CD4-positive, alpha-beta T cell (primary cell): ENCODE measurements at places on chromosomes 3 and 15.
A peak's percentile ranks its signal among the peaks of the same experiment; 100 is the strongest.

DNA sequence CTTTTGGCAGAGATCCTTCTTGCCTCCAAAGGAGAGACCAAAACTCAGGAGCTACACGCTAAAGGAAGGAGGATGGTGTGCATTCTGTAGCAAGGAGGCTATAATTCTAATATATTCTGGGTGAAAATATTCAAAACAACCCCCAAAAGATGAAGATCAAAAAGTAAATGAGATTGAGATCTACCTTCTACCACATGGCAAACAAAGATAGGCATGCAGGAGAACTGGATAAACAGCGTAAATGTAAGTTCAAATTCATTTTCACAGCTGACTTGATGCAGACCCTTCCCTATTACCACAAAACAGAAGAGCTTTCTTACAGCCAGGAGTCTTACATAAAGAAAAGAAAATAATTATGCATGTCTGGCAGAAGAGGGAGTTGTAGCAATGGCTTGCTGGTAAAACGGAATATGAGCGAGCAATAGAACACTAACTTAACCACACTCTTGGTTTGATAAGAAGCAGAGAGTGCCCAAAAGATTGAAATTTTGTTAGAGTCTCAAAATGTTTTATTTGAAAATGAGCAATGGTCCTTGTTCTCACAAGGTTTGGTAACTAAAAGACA, 272.7 kb downstream of the MECOM start:
- DNase-seq: no peak

GRCh38 chr3:120625159-120625586, 29.0 kb downstream of the NDUFB4 start:
- DNase-seq: no peak

GRCh38 chr15:74394090-74394846, 26.8 kb upstream of the CYP11A1 start:
- DNase-seq: no peak

DNA sequence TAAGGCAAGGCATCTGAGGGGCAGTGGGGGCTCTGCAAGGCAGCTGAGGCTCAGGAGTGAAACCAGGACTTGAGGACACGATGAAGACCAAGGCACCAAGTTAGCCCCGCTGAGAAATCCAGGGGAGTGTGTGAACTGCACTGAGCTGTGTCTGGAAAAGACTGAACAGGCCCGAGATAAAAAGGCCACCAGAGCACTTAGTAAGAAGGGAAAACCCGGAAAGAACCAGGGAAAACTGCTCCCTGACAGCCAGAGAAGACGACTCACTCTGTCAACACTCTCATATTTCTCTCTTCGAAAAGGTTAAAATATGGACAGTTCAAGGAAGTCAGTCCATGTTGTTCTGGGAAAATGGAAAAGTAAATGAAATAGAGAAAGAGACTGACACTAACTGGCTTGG, 109.0 kb downstream of the SEC22A start:
- no peak for DNase-seq

- DNase-seq: no peak
Observed at GRCh38 chr15:60062826-60063225, 58.7 kb downstream of the FOXB1 start.

DNA sequence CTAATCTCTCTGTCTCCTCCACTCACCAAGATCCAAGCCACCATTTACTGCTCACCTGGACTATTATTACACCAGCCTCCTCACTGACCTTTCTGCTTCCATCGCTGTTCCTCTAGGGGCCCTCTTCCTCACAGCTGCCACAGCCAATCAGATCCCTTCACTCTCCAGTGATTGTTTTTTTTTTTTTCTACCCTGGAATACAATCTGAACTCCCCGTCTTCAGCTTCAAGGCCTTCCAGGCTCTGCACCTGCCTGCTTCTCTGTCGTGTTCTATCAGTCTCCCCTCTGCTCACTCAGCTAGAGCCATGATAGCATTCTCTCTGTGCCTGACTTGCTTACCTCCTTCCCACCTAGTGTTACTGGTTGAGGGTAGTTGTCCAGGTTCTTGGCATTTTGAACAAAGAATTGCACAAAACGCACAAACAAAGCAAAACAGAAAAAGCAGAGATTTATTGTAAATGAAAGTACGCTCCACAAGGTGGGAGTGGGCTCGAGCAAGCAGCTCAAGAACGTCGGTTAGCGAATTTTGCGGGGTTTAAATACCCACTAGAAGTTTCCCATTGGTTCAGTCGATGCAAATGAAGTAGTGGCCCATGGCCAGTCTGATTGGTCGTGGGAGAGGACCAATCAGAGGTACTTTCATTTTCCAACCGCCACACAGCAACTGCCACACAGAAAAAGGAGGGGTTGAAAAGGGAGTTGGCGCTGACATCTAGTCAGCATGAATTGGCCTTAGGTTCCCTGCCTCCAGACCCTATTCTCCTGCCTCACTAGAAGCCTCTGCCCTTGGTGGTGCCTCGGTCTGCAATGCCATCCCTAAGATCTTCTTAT, 188.9 kb downstream of the TLE3 start:
- DNase-seq: no peak

DNA sequence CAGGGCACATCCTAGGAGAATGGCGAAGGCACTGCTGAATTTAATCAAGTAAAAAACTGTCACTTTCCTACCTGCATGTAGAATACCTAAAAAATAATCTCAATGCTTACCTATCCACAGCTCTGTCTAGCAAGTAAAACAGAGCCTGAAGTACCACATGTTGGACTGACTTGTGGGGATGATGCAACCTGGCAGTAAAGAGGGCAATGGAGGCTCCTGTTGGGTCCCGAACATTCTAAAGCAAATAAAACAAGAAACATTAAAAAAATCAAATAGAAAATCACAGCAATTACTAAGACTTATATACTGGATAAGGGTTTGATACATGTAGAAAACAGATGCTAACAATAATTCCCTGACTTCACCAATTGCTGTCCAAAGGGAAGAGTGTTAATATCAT, 56.1 kb downstream of the PTPN9 start:
- no peak for DNase-seq

- no peak for DNase-seq
Observed at GRCh38 chr3:15359677-15360397, 27.5 kb upstream of the SH3BP5 start.

DNA sequence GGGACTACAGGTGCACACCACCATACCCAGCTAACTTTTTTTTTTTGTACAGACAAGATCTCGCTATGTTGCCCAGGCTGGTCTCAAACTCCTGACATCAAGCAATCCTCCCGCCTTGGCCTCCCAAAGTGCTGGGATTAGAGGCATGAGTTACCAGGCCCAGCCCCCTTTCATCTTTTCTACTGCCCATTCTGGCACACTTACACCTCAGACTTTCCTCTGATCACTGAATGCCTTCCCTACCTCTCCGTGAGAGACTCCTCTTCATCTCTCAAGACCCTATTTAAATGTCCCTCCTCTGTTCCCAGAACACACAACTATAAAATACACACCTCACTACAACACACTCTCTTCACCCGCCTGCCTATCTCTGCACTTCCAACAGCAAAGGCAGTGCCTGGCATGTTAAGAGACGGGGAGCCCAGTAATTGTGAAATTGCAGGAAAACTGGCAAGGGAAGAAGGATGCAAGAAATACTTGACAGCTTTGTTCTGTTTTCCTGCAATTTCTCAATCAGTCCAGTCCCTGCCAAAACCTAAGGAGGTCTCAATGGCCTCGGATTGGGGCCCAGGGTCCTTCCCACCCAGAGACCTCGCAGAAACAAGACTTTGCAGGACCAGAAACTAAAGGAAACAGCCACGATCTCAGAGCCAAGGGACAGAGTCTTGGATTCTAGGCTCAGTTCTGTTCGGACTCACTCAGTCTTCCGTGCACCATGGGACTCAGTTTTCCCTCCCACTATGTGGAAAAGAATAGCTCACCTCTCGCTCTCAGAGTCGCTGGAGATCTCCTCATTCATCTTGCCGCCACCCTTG, 849 bp downstream of the RRP9 start:
- no peak for DNase-seq

GRCh38 chr15:98663606-98664005, 15.3 kb downstream of the IGF1R start:
- no peak for DNase-seq

- DNase-seq: no peak
Observed at GRCh38 chr3:195537995-195538394, 5.1 kb downstream of the PPP1R2 start.

GRCh38 chr3:147431751-147432150, 22.6 kb downstream of the ZIC1 start:
- no peak for DNase-seq

GRCh38 chr3:182722907-182723306, 70.4 kb upstream of the ATP11B start:
- DNase-seq: no peak

DNA sequence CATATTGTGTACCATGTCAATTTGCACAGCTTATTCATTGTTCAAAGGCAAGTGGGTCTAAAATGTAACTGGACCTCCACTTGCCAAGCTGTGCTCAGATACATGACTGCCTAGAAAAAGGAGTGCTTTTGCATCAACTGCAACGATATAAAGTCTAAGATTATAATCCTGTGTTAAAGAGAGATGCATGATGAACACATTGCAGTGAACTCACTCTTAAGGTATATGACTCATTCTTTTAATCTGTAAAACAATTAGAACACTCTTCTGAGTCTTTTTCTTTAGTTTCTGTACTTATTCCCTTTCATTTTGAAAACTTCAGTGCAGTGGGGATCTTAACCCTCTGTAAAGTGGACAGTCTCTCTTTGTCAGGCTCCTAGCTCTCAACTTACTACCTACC, 982.8 kb downstream of the ROBO1 start:
- no peak for DNase-seq

GRCh38 chr3:63199606-63200005, 78.5 kb upstream of the SYNPR start:
- no peak for DNase-seq

DNA sequence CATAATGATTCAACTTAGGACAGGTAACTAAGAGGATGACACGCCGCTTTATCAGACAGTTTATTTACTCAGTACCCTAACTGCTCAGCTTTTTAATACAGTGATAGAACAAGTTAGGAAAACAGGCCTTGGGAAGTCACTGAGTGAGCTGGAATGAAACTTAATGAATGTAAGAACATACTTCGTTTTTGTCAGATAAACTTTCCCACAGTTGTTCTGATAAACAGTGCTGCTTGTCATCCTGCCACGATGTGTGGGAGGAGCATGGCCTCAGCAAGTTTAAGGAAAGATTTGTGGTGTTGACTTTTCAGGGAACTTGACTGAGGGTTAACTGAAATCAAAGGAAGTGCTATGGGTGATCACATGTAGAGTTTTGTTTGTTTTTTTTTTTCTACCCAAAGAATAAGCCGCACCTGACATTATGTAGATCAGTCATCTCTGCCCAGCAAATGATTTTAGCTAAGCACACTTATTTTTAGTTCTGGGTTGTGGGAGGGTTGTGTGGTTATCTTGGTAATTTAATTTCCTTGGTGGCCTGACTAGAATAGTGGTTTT, 5.6 kb upstream of the P2RY14 start:
- peak; percentile 15 for DNase-seq

DNA sequence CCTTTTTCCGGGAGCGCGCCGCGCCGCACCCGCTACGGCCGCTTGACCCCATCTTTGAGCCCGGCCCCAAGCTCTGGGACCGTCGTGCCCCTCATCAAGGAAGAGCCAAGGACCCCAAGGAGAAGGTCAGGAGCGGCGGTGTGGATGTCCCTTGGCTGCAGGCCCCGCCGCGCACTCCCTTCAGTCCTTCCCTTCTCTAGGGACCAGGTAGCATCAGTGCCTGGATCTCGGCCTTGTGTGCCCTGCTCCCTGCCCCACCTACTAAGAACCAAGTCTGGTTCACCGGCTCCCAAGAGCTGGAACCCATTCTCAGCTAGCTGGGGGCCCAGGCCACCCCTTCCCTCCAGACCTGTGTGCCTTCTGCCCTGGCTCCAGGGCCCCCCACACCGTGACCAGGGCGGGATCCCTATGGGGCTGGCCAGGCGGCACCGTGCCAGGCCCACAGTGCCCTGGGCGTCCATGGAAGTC, 69.3 kb upstream of the CGNL1 start:
- no peak for DNase-seq

DNA sequence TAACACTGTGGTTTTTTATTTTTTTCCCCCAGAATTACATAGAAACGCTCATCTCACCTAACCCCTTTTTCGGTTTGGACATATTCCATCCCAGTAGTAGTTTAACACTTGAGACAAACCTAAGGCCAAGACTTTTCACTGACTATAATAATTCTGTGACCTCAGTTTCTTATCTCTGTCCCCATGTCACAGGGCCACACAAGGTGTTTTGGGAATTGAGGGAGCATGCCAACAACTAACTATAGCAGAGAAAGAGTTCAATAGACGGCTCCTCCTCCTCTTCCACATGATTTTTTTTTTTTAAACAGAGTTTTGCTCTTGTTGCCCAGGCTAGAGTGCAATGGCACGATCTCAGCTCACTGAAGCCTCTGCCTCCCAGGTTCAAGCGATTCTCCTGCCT, 27.4 kb upstream of the GHSR start:
- DNase-seq: no peak

- no peak for DNase-seq
Observed at GRCh38 chr3:156469456-156469855, 85.5 kb downstream of the SSR3 start.

DNA sequence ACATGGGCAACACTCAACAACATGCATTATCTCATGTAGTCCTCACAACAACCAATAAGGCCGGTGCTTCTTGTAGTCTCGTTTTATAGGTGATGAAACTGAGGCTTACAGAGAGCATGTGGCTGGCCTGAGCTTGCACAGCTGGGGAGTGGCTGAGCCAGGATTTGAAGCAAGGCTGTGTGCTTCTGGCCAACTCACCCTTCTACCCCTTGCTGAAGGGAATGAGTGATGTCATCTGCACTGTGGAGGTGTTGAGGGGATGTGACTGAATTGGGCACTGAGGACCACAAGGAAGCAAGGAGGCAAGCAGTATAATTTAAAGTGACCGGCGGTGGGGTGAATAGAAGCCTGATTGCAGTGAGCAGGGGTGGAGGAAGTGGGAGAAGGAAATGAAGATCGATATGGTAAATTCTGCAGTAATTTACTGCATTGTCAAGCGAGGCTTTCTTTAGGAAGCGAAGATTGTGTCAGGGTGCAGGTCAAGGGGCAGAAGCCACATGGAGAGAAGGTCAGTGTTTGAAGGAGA, 62.3 kb downstream of the MINAR1 start:
- DNase-seq: no peak

- no peak for DNase-seq
Observed at GRCh38 chr15:41160639-41161315, 44.7 kb upstream of the INO80 start.

- DNase-seq: no peak
Observed at GRCh38 chr3:190258634-190259033, 63.6 kb downstream of the CLDN1 start.

- peak; percentile 81 for DNase-seq
Observed at GRCh38 chr3:38649500-38650247, at the start of gene SCN5A. Gene SCN5A, minus strand, starts transcription at chr3:38649687. Its CDS starts 16,380 bp downstream, at chr3:38633307.

DNA sequence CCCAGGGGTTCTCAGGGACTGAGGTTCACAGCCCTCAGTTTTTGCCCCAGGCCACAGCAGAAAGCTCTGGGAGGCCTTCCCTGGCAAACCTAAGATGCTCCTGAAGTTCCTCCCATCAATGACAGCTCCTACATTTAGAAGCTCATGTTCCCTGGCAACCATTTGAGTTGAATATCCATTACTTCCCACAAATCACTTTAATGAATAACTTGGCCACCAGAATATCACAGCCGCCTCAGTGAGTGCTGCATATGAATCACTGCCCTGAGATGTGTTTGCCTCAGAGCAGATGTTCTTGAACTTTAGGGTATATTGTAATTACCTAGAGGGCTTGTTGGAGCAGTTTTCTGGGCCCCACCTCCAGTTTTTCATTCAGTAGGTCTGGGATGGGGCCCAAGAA, 27.4 kb downstream of the SLCO2A1 start:
- no peak for DNase-seq

- no peak for DNase-seq
Observed at GRCh38 chr3:192128922-192129321, 598.4 kb downstream of the FGF12 start.

- no peak for DNase-seq
Observed at GRCh38 chr3:51944451-51945021, 2.4 kb downstream of the PARP3 start.
